Esophagus squamous epithelium (tissue), 5 donors: ENCODE measurements at places on chromosomes 5 and 9.

- DNase-seq: no peak
Observed at GRCh38 chr5:91016954-91017700, 366.0 kb downstream of the ARRDC3 start.

GRCh38 chr5:54774281-54775170 lies 210.9 kb downstream of the ESM1 start:
- DNase-seq: no peak

DNA sequence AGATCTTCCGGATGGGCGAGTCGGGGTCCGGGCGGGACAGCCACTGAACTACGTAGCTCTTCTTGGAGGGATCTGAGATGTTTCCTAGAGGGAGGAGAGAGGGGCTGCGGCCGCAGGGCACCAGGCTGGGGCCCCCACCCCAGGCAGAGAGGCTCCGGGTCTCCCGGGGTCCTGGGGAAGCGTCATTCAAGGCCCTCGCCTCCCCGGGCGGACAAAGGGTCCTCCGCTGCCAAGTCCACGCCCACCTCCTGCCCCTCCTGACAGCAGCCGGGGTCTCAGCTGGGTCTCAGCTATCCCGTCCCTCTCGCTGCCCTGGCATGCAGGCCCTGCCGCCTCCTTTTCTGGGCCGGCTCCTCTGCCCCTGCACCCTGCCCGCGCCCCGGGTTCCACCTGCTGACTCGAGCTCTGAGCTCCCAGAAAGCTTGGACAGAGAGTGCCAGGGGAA lies 61.5 kb downstream of the ZNF354C start:
- no peak for DNase-seq

- DNase-seq: no peak
Observed at GRCh38 chr5:157994906-157995519, 136.1 kb upstream of the CLINT1 start.

DNA sequence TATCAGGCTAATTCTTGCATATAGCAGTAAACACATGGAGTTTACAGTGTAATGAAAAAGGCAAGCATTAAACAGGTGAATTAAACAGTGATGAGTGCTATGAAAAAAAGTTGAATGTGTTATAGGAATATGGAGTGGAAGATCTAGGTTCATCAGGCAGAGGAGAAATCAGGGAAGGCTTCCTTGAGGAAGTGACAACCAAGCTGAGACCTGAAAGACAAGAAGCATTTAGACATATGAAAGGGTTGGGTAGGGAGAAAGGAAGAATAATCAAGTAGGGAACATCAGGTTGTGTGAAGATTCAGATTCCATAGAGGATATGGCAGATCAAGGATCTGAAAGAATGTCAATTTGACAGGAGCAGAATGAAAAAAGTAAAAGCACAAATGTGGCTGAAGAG lies 612.5 kb downstream of the PRELID2 start:
- DNase-seq: no peak

- DNase-seq: no peak
Observed at GRCh38 chr9:85040821-85041465, 371.4 kb downstream of the NTRK2 start.

GRCh38 chr9:79598562-79599345 lies 27.0 kb downstream of the TLE4 start:
- no peak for DNase-seq

- DNase-seq: no peak
Observed at GRCh38 chr9:73155377-73155776, 3.7 kb downstream of the ANXA1 start.

DNA sequence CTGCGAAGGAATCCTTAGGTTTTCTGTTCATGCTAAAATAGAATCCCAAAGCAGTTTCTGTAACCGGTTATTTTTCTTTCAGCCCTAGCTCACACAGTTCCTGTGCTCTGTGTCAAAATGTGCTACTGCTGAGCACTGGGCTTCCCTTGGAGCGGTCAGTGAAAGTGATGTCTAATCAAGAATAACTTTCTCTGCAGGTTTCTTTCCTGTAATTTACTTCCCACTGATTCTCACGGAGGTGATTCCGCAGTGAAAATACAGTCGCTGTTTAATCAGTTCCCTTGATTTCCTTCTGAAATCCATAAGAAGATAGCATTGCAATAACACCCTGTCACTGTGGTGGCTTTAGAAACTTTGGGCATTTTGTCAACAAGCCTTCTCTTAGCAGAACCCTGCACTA lies 112.0 kb upstream of the ISL1 start:
- DNase-seq: no peak

DNA sequence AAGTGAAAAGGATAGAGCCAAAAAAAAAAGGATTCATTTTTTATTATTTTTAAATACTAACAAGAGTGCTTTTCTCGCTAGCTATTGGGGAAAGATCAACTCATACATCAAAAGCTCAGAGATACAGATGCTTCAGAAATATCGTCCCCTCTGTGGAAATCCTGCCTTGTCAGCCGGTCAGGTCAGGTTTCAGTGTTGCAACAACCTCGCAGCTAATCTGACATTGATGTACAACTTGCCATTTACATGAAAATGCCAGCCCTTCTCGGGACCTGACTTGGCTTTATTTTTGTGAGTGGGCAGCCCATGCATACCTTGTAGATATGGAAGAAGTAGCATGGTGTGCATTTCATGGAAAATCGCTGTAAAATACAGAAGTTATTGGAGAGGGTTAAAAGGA lies 358.8 kb upstream of the ADAMTS16 start:
- DNase-seq: no peak

DNA sequence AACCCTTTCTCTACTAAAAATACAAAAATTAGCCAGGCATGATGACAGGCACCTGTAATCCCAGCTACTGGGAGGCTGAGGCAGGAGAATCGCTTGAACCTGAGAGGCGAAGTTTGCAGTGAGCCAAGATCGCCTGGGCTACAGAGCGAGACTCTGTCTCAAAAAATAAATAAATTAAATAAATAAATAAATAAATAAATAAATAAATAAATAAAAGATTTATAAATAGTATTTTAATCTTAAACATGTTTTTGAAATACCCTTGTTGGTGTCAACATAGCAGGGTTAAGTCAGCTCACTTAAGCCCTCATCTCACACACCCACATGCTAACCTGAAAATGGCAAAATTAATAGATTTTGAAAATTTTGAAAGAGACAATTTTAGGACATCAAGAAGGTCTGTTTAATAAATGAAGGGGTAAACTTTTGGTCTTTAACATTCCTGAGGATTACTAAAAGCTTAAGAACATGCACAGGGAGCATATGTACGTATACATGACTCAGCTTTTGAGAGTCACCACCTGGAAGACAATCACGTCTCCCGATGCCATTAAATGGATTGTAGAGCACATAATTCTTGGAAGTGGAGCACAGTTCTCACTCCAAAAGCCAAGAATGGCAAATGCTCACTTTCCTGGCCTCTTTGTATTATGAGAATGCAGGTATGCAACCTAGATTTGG lies 202.5 kb downstream of the GDNF start:
- no peak for DNase-seq

GRCh38 chr5:151742870-151743294 lies 15.5 kb downstream of the ATOX1 start:
- DNase-seq: no peak

GRCh38 chr5:150255659-150256409 lies 33.7 kb downstream of the CAMK2A start:
- no peak for DNase-seq

DNA sequence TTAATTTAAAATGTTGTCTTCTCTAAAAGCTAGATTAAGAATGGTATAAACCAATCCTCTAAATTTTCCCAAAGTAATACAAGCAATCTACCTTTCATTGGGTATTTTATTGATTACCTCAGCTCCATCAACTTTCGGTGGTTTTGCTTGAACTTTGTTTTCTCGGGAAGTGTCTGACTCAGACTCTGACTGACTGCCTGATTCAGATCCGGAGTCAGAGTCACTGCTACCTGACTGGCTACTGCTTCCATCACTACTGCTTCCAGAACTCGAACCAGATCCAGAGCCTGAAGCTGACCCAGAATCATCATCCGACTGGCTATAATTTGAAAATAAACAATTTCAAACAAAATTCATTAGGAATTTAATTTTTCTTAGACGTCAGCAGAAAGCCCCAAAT lies 24.0 kb downstream of the CHD1 start:
- DNase-seq: no peak

DNA sequence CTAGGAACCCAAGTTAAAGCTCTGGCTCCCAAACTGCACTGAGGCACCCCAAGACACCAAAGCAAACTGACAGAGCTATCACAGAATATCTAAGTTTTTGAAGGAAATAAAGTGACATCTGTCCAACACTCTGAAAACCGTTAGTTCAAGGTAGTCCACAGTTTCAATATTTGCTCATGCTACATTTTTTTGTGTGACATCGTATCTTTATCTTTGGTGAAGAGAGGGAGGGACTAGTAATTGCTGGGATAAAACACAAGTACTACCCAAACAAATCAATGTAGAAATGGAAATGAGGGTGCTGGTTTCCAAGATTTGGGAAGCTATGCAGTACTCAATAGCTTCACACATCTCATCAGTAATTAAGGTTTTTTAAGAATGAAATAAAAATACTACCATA lies 20.6 kb downstream of the LIFR start:
- no peak for DNase-seq

GRCh38 chr5:140338908-140339307 lies 7.5 kb downstream of the HBEGF start:
- DNase-seq: no peak

GRCh38 chr9:21477466-21477865 lies 4.6 kb downstream of the IFNE start:
- DNase-seq: no peak

DNA sequence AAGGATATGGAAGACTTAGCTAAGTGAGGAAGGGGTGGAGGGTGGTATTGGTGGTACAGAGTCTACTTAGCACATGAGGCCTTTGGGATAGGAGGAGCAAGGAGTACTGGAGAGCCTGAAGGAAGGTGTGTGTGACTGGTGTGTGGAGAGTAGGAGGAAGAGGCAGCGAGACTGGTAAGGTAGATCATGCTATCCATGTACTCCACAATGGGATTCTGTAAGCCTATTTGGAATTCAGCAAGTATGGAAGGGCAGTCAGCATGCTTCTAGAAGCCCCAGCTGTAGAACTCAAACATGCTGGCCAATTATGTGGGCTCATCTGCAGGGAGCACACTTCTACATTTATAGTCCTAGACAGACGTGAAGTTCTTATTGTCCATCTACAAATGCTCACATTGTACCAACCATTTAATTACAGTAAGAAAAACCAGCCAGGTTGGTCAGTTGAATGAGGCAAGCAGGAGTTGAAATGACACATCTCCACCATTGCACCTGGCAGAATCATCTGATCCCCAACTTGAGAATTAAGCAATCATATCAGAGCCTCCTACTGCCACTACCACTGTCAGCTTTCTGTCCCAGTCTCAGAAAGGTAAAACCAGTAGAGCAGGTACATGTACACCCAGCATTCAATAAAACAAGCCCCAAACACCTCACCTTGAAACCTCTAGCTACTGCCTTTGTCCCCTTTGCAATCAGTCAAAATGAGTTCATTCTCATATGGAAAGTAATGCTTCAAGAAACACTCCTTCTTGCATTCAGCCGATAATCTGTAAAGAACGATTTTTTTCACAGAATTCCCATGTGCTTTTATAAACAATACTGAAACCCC lies 60.9 kb upstream of the GLRX start:
- no peak for DNase-seq

GRCh38 chr5:53109056-53109442 lies 508 bp downstream of the MOCS2 start:
- no peak for DNase-seq

DNA sequence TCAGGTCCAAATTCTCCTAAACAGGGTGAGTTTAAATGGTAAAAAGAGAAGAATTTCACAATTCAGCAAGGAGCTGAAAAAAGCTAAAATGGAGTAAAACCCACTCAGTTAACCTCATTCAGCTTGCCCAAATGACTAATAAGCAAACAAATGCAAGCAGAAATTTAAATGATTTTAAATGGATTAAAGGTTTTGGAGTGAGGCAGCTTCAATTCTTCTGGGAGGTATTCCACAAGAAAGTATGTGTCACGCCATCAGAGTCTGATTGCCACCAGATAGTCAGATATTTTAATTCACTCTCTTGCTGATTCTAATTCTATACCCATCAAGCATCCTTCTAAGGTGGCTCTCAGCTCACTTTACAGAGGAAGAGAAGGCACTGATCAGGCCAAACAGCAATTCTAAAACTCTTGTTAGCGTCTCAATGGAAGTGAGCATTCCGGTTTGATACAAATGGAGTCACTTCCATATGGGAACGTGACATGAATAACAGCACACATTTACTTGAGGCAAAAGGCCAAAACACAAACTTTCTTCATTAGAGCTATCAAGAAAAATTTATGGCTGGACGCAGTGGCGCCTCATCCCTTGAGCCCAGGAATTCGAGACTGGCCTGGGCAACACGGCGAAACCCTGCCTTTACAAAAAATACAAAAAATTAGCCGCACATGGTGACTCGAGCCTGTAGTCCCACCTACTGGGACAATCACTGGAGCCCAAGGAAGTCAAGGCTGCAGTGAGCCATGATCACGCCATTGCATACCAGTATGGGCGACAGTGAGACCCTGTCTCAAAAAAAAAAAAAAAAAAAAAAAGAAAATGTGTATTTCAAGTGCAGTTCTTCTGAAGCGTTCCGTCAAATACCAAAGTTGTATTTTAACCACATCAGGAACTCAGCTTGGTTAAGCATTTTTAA lies 2.0 kb downstream of the CLK4 start:
- DNase-seq: no peak

- no peak for DNase-seq
Observed at GRCh38 chr9:96486386-96487028, 36.5 kb downstream of the HABP4 start.

DNA sequence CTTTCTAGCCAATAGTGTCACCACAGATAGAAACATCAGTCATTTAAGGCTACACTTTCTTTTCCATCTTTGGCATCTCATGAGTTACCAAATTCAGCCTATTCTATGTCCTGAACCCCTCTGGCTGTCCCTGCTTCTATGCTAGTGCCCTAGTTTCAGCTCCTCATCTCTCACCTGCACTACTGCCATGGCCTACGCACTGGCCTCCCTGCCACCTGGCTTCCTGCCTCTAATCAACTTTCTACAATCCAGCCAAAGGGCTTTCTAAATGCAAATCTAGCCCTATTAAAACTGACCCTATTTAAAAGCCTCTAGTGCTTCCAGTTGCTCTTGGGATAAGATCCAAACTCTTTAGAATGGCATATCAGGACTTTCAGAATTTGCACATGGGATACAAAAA lies 482.9 kb downstream of the TMEM38B start:
- DNase-seq: no peak

DNA sequence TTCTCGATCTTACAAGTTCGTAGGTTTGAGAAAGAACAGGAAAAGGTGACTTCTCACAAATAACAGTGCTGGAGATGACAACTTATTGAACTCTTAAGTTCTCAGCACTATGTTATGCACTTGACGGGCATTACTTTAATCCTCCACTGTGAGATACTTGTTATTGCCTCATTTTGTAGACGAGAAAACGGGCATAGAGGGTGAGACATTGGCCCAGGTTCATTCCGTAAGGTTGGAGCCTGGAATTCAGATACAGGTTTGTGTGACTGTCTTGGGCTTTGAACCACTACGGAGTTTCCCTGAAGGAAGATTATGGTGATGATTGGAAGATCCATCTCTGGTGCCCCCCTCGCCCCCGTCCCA lies 657 bp downstream of the MAT2B start:
- DNase-seq: no peak

- DNase-seq: no peak
Observed at GRCh38 chr9:129908906-129909305, 73.6 kb downstream of the USP20 start.
